ENCODE measurements at places on chromosomes 12 and 14.

GRCh38 chr14:49982501-49982951 lies 89.6 kb downstream of the ARF6 start:
- H3K36me3 ChIP-seq, result no peaks in the 10 kb centered on the region
- H3K4me1 ChIP-seq, result peaks cover 6% of the 10 kb centered on the region
- no peak overlapping the region for H3K27ac ChIP-seq
- no peaks in the 10 kb centered on the region for H3K27me3 ChIP-seq

DNA sequence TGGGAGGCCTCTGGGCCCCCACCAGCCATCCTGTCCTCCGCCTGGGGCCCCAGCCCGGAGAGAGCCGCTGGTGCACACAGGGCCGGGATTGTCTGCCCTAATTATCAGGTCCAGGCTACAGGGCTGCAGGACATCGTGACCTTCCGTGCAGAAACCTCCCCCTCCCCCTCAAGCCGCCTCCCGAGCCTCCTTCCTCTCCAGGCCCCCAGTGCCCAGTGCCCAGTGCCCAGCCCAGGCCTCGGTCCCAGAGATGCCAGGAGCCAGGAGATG lies 729 bp upstream of the GAPDH start:
- peak overlapping the region; percentile 90 for H3K27ac ChIP-seq
- peak overlapping the region; percentile 87 for H3K4me3 ChIP-seq
- peaks cover 37% of the 10 kb centered on the region for H3K4me1 ChIP-seq
- no peaks in the 10 kb centered on the region for H3K27me3 ChIP-seq
- no peak for DNase-seq

- no peaks in the 10 kb centered on the region for H3K36me3 ChIP-seq
- H3K4me1 ChIP-seq, result no peaks in the 10 kb centered on the region
- peaks cover 47% of the 10 kb centered on the region for H3K27me3 ChIP-seq
- H3K27ac ChIP-seq, result no peak overlapping the region
- no peak for DNase-seq
Observed at GRCh38 chr14:37573356-37573755, 21.7 kb downstream of the FOXA1 start.

- H3K36me3 ChIP-seq, result no peaks in the 10 kb centered on the region
- H3K27me3 ChIP-seq, result no peaks in the 10 kb centered on the region
- no peak overlapping the region for H3K27ac ChIP-seq
- no peak for DNase-seq
Observed at GRCh38 chr12:41061192-41061591, 126.9 kb upstream of the PDZRN4 start.

GRCh38 chr12:109637996-109638395 lies 64.4 kb downstream of the MVK start:
- no peak overlapping the region for H3K4me3 ChIP-seq
- no peak overlapping the region for H3K27ac ChIP-seq
- H3K36me3 ChIP-seq, result peaks cover 3% of the 10 kb centered on the region
